Bronchial epithelial cell (primary cell): ENCODE measurements at places on chromosomes 2 and 18. TPM values are rescaled to one million over a fixed set of nuclear protein-coding genes. Genes with fewer than 3 reads are reported as not detected.

TSPYL6 gene
- total RNA-seq = not detected in 2 replicates

TRIM43 gene
- under 0.01 TPM in 1 of 2 replicates, not detected in the other for total RNA-seq

GKN1 gene
- total RNA-seq = not detected in 2 replicates

- DNase-seq = no peak
Measured at GRCh38 chr18:48304906-48305693, 104.1 kb downstream of the ZBTB7C start.

DNA sequence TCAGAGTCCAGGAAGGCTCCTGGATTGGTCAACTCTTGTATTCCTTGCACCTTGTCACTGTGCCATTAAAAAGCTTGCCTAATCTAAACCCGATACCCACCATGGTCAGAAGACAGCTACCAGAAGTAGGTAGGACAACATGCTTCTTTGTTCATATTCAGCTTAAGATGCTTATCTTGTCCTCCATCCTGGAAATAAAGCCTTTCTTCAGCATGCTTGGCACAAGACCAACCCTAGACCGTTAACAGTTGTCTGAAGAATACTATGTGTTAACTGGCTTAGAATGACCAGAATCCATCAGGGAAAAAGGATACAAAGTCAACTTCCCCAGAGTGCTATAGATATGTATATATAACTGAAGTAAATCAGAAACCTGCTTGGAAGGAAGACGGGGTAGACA lies 193.9 kb downstream of the ZRANB3 start:
- DNase-seq = no peak

GRCh38 chr2:50712569-50712968 lies 319.4 kb downstream of the NRXN1 start:
- DNase-seq = no peak

- DNase-seq = no peak
Measured at GRCh38 chr18:78393086-78393862, 586.3 kb upstream of the SALL3 start.

- peak; percentile 48 for DNase-seq
Measured at GRCh38 chr2:228657807-228658402, 476.4 kb upstream of the SPHKAP start.

DNA sequence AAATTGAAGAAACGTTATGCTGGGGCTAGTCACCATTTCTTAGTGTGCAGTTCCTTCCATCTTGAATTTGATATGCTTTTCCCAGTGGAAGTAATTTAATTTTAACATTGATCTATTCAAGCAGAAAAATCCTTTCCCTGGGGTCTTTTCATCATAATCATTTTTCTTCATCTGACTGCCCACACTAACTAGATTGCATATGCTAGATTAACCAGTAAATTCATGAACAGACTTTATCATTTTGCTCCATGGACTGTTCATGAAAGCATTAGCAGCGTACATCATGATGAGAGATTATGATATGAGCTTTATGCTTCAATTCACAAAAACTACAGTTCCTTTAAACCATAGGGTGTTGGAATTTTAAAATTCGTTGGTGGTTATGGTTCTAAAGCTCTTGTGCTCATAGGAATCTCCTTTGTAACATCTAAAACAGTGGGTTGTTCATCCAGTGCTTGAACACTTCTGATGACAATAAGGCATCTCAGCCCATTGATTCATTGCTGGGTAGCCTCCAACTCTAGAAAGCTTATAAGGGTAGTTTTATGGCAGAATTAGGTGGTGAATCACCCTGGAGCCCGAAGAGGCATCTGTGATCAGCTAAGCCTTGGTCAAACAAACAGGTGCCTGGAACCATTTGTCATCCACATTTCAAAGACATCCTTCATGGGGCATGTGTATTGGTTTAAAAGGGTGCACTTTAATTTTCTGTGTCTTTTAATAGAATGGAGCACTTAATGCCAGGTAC lies 77.2 kb upstream of the NDUFV2 start:
- peak; percentile 75 for DNase-seq

GRCh38 chr2:121017396-121017795 lies 267.6 kb downstream of the TFCP2L1 start:
- DNase-seq = no peak

GRCh38 chr2:12217175-12217574 lies 470.7 kb downstream of the LPIN1 start:
- DNase-seq = no peak
